Right atrium auricular region (tissue), 2 donors: ENCODE measurements at places on chromosomes 5 and 9. TPM values are rescaled to one million over a fixed set of nuclear protein-coding genes. Genes with fewer than 3 reads are reported as not detected.

DNA sequence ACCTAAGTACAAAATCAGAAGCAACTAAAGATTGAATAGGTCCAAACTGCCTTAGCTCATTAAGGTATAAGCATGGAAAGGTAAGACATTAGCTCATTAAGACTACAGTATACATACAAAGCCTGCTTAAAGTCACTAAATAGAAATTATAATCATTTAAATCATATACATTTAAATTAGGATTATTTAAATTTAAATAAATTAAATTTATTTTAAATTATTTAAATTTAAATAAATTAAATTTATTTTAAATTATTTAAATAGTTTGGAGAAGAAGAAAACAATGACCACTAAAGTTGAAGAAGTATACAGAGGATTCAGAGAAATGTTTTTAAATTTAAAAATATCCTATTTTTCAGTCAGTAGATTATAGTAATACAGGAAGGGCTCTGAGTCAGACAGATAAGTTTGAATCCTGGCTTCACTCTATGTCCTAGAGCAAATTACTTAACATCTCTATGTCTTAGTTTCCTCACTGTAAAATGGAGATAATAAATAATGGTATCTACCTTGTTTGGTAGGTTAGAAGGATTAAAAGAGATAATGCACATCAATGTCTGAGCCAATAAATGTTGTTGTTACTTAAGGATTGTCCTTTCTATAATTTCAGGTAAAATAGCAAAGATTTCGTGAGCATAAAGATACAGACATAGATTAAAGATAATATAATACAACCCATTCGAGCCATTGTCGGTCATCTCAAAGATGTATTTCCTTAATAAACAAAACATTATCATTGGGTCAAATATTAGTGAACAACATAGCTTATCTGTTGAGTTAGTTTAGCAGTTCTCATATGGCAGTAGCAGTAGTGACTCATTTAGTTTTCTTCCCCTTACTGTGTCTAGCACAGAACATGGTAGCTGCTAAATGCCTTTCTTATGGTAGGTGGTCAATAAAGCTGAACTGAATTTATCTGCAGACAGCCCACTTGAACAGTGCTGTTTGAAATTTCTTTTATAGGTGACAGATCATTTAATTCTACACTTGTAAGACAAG lies 100.6 kb downstream of the KIAA0825 start:
- no peaks in the 10 kb centered on the region for H3K36me3 ChIP-seq
- no peak overlapping the region for H3K27ac ChIP-seq
- no peaks in the 10 kb centered on the region for H3K27me3 ChIP-seq

DNA sequence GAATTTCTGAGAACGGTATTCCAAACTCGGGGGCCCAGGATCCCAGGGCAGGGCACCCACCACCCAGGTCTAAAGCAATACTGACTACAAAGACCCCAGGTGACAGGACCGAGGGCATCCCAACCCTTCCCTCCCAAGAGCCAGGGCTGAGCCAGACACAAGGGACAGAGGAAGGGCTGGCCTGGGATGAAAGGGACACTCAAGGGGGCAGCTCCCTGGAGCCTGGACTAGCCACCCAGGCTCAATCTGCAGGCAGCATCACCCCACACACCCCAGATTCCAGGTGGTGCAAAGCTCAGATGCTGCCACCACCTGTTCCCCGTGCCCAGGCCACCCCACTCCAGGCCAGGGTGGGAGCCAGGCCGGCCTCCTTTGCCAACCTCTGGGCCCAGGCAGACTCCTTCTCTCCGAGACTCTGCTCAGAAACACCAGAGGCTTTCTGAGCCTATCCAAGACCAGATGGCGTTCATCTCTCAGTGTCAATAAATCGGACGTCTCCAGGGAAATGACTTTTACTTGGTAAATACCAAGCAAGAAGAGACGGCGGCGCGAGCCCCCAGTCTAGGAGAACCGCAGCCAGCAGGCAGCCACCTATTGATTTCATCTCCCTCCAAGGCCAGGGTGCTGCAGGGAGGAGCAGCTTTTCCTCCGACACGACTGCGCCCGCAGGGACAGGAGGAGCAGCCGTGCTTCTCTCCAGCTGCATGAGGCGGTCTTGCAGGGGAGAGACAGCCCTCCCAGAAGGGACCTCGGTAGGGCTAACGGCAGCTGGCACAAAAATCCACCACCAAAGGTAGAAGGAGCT lies 94.1 kb upstream of the ADAMTS2 start:
- no peaks in the 10 kb centered on the region for H3K36me3 ChIP-seq
- no peak for DNase-seq
- no peaks in the 10 kb centered on the region for H3K4me1 ChIP-seq
- no peaks in the 10 kb centered on the region for H3K27me3 ChIP-seq
- no peak overlapping the region for H3K4me3 ChIP-seq

The ZFAND5 gene
- total RNA-seq, result 113 TPM

The CCL27 gene
- not detected for total RNA-seq

DNA sequence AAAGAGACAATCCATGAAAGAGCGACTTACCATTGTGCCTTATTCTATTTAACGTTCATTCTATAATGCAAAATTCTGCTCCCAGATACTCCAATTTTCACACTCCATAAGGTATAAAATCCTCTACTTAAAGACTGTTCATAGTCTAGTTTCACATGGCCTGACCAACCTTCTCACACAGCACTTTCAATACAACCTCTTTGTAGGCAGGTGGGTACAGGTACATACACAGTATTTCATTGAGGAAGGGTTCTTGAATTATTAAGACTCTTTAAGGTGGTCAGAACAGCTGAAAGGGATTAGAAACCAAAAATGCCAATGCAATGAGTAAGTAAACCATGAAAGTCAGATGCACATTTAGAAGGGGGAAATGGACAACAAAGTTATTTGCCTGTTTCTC lies 352.0 kb downstream of the PARP8 start:
- no peaks in the 10 kb centered on the region for H3K4me1 ChIP-seq
- no peaks in the 10 kb centered on the region for H3K36me3 ChIP-seq
- no peaks in the 10 kb centered on the region for H3K27me3 ChIP-seq
- no peak overlapping the region for H3K4me3 ChIP-seq
- H3K27ac ChIP-seq, result no peak overlapping the region
- DNase-seq, result no peak

- no peak for DNase-seq
- H3K27ac ChIP-seq, result no peak overlapping the region
- peaks cover 12% of the 10 kb centered on the region for H3K4me1 ChIP-seq
- no peaks in the 10 kb centered on the region for H3K36me3 ChIP-seq
- no peak overlapping the region for H3K4me3 ChIP-seq
- H3K27me3 ChIP-seq, result no peaks in the 10 kb centered on the region
Measured at GRCh38 chr5:171627936-171628632, 157.5 kb upstream of the SMIM23 start.

DNA sequence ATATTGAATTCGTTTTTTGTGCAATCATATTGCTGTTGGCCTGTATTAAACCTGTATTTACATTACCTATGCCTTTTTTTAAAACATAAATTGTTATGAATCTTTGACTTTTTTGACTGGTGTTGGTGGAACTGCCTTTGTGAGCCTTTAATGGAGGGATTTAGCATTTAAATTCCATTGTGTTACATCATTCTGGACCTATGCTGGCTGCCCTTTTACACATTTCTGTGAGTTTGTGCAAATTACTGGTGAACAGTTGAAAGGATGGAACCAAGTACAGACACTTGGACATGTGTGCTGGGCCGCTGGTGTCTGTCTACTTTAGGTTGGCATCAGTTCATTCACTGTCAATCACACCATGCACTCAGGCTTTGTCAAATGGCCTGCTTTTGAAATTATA lies 3.4 kb downstream of the SNX18 start:
- H3K27ac ChIP-seq, result peak overlapping the region; percentile 91
- peak overlapping the region; percentile 99 for H3K4me3 ChIP-seq
- no peaks in the 10 kb centered on the region for H3K36me3 ChIP-seq
- no peaks in the 10 kb centered on the region for H3K27me3 ChIP-seq
- no peak for DNase-seq

The MLANA gene
- not detected for total RNA-seq

- H3K27ac ChIP-seq, result peak overlapping the region; percentile 75
- H3K27me3 ChIP-seq, result no peaks in the 10 kb centered on the region
- H3K36me3 ChIP-seq, result no peaks in the 10 kb centered on the region
Measured at GRCh38 chr9:121612511-121612998, 38.9 kb upstream of the DAB2IP start.

GRCh38 chr9:77735494-77735893 lies 87.4 kb upstream of the GNA14 start:
- no peak overlapping the region for H3K27ac ChIP-seq
- DNase-seq, result no peak
- no peaks in the 10 kb centered on the region for H3K4me1 ChIP-seq
- H3K27me3 ChIP-seq, result no peaks in the 10 kb centered on the region
- H3K4me3 ChIP-seq, result no peak overlapping the region
- H3K36me3 ChIP-seq, result no peaks in the 10 kb centered on the region
